CD4-positive, alpha-beta T cell treated with Interleukin-6 at 100 ng/mL for 8 hours (primary cell): ENCODE measurements at places on chromosomes 7 and 10.

- no peak for DNase-seq
These were observed 67.1 kb downstream of the CUBN start for GRCh38 chr10:17062493-17062892.

DNA sequence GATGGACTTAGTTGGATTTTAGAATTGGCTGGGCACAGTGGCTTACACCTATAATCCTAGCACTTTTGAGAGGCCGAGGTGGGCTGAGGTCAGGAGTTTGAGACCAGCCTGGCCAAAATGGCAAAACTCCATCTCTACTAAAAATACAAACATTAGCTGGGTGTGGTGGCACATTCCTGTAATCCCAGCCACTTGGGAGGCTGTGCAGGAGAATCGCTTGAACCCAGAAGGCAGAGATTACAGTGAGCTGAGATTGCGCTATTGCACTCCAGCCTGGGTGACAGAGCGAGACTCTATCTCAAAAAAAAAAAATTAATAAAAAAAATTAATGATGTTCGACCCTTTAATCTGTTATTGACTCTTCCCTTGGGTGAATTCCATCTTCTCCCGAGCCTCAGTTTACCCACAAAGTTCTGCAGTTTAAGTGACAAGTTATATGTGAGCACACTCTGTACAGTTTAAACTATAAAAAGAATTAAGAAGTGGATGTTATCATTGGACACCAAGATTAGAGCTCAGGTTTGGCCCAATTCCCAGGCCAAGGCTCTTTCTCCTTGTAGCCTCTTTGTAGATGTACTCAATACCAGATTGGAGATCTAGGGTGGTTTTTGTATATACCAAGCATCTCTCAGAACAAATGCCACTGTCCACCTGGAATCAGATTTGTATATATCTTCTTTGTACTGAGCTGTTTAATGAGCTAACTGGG is 15.0 kb downstream of the KAT6B start:
- no peak for DNase-seq

DNA sequence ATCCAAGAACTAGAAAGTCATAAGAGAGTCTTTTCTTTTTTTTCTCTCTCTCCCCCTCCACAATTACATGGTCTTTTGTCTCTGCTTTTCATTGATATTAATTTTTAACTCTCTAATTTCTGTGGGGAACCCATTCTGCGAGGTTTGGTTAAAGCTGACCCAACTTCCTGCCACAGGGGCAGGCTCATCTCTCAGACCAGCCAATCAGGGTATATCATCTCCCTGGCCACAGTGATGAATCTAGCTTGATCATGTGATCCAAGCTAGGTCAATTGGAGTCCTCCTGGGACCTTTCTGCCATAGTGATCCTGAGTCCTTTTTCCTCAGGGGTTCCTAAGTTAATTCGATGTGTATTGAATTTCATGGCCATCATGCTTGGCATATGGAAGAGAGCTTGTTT is 38.0 kb upstream of the TRUB1 start:
- no peak for DNase-seq

GRCh38 chr10:12728494-12728893 is 273.0 kb downstream of the CCDC3 start:
- no peak for DNase-seq

DNA sequence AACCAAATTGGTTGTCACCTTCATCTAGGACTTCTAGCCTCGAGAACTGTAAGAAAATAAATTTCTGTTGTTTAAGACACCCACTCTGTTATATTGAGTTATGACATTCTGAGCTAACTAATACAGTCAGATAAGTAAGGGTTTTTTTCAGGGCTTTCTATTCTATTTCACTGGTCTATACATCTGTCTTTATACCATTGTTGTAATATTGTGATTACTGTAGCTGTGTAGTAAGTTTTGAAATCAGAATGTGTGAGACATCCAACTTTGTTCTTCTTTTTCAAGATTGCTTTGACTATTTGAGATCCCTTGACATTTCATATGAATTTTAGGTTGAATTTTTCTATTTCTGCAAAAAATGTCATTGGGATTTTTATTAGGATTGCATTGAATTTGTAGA is 7.5 kb downstream of the IFIT1 start:
- DNase-seq = no peak

DNA sequence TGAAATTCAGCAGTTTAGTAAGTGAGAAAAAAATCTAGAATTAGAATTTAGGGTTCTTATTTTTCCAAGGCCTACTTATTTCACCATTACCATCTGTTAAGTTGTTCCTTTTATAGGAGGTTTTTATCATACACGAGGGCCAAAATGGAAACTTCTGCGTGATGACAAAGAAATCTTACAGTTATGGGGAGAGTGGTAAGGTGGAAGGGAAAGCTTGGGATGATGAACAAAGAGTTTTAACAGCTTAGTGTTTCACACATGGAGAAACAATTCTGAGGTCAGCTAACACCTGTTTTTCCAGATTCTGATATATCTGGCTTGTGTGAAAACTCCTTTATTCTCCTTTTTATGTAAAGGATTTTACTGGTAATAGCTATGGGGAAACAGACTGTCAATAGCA is 49.8 kb upstream of the SEMA3C start:
- DNase-seq = no peak

DNA sequence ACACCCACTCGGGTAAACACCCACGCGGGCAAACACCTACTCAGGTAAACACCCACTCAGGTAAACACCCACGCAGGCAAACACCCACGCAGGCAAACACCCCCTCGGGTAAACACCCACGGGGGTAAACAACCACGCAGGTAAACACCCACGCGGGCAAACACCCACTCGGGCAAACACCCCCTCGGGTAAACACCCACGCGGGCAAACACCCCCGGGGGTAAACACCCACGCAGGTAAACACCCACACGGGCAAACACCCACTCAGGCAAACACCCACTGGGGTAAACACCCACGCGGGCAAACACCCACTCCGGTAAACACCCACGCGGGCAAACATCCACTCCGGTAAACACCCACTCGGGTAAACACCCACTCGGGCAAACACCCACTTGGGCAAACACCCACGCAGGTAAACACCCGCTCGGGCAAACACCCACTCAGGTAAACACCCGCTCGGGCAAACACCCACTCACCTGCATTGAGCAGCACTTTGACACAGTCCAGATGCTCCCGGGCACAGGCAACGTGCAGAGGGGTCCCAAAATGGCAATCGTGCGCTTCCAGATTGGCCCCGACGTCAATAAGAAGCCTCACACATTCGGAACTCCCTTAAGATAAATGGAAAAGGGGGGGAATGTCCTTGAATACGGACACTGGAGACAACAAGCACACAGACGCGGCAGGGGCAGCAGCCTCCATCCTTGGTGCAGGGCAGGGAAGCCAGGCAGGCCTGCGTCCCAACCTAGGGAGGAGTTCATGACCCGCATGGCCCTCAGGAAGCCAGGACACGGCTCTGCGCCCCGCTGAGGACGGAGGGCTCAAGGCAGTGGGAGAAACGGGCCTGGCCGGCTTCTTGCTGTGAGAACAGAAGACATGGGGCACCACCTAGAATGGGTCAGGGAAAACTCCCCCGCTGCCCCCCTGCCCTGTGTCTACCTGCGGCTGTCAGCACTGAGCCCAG is 17.6 kb downstream of the ASB13 start:
- no peak for DNase-seq

DNA sequence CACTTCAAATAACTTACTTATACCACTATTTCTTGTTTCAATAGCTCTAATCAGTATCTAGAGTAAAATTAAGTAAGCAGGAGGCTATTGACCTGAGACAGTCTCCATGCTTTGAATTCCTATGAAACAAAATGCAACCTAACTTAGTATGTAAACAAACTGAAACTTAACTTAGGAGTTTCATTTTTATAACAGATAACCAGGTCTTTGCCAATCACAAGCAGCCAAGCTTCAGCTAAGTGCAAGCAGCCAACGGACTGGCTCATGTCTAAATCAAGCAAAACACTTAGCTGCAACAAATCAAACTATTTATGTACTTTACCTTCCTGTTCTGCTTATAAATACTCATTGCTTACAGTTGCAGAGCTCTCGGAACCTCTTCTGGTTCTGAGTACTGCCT is 4.4 kb upstream of the GSTK1 start:
- DNase-seq = peak; percentile 34

GRCh38 chr7:148698007-148698396 is 701 bp upstream of the CUL1 start:
- DNase-seq = no peak

GRCh38 chr7:15215616-15216015 is 313.1 kb upstream of the DGKB start:
- DNase-seq = no peak

- DNase-seq = no peak
These were observed 4.2 kb downstream of the SFTPD start for GRCh38 chr10:79944428-79945395.

- no peak for DNase-seq
These were observed 49.0 kb downstream of the NPVF start for GRCh38 chr7:25179325-25179724.

DNA sequence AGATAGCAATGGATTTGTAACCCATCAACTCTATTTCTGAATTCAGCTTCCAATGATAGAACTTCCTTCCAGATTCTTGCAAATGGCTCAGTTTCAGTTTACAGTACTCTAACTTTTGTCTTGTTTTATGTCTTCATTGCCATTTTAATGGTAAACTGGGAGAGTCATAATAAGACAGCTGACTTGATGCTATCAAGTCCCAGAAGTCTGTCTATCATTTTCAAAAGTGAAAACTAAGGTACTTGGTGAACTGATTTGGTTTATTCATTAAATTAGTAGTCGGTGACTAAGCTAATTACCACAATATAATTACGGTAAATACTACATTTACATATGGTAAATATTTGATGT is 25.0 kb downstream of the RTKN2 start:
- no peak for DNase-seq

DNA sequence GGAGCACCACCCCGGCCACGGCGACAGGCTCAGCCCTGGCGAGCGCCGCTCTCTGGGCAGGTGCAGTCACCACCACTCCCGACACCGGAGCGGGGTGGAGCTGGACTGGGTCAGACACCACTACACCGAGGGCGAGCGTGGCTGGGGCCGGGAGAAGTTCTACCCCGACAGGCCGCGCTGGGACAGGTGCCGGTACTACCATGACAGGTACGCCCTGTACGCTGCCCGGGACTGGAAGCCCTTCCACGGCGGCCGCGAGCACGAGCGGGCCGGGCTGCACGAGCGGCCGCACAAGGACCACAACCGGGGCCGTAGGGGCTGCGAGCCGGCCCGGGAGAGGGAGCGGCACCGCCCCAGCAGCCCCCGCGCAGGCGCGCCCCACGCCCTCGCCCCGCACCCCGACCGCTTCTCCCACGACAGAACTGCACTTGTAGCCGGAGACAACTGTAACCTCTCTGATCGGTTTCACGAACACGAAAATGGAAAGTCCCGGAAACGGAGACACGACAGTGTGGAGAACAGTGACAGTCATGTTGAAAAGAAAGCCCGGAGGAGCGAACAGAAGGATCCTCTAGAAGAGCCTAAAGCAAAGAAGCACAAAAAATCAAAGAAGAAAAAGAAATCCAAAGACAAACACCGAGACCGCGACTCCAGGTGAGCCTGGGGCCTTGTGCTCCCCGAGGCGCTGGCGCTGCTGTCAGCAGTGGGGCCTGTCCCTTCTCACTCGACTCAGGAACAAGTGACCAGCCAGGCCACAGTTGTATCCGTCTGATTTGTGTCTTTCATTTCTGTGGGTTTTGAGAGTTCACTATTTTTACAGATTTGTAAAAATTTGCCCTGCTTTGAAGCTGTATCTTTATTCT is 117.7 kb downstream of the CYTH3 start:
- no peak for DNase-seq

- DNase-seq = no peak
These were observed 10.7 kb downstream of the ATOH7 start for GRCh38 chr10:68221196-68221595.

DNA sequence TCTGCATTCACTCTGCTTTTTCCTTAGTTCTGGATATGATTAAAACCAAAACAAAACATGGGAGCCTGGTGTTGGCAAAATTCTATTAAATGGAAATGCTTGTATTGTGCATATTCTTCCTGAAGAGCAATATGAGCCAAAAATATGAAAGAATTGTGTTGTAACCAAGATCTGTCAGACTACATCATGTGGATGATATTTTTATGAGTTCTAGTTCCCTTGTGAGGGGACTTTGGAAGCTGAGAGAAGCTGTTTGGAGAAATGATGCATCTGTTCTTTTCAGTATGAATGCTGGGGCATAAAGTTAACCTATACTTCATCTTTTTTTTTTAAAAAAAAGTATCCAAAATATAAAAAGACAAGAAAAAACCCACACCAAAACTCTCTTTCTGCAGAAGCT is 782.7 kb downstream of the ANKRD7 start:
- no peak for DNase-seq

DNA sequence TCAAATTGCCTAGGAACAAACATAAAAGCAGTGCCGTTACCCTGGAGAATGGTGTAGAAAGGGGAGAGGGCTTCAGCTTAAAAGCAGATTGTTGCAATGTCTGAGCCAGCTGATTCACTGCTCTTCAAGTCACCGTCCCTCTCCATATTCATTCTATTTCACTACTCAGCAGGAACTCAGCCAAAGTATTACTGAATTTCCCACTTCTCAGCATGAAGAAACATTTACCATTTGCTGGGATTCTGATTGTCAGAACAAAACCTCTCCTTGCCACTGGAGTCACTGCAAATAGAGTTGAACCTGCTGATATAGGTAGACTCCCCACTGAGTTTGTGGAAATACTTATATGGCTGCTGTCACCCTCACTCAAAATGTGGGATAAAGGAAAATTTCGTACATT is 71.7 kb downstream of the PPP1R17 start:
- DNase-seq = no peak

DNA sequence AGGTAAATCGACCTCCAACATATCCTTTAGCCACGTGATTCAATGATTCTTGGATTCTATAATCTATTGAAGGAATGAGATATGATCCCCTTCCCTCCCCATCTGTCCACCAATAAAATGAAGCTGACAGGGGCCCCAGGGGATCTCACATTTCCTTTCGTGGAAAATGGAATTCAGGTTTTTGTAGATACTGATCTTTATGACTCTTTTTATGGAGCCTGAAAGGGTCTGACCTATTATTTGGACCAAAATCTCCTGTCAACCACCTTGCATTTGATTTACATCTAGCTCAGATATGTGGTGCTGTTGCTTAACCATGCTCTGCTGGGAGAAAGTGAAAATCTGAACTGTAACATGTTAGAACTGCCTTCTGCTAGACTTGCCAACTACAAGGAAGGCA is 234.0 kb upstream of the CXCL12 start:
- DNase-seq = no peak

- no peak for DNase-seq
These were observed 14.6 kb upstream of the AQP1 start for GRCh38 chr7:30896783-30897637.

GRCh38 chr10:47339759-47340607 is 8.2 kb upstream of the RBP3 start:
- DNase-seq = no peak
